ENCODE measurements at places on chromosomes 3 and 15.

DNA sequence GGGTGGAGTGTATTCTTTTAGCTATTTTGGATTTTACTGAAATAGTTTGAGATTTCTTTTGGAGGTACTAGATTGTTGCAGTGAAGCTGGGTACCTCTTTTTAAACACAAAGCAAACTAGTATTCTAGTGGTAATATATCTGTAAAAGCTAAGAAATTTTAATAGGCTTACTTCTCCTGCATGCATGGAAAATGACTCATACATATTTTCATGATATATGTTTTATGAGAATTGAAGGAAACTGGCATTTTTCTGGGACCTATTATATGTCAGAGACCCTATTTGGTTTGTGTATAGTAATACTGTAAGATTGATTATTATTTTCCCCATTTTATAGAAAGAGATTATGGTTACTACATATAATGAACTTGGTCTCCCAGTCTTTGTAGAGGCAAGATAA lies 851.0 kb downstream of the DIPK2A start:
- DNase-seq, result no peak

GRCh38 chr3:17894434-17895060 lies 152.1 kb upstream of the TBC1D5 start:
- peak; percentile 18 for DNase-seq

- no peak for DNase-seq
Observed at GRCh38 chr15:22980189-22981050, at the start of gene CYFIP1. TSS of gene CYFIP1 (minus strand) at chr15:22980368. CDS start at chr15:22947285, 33,083 bp downstream.

DNA sequence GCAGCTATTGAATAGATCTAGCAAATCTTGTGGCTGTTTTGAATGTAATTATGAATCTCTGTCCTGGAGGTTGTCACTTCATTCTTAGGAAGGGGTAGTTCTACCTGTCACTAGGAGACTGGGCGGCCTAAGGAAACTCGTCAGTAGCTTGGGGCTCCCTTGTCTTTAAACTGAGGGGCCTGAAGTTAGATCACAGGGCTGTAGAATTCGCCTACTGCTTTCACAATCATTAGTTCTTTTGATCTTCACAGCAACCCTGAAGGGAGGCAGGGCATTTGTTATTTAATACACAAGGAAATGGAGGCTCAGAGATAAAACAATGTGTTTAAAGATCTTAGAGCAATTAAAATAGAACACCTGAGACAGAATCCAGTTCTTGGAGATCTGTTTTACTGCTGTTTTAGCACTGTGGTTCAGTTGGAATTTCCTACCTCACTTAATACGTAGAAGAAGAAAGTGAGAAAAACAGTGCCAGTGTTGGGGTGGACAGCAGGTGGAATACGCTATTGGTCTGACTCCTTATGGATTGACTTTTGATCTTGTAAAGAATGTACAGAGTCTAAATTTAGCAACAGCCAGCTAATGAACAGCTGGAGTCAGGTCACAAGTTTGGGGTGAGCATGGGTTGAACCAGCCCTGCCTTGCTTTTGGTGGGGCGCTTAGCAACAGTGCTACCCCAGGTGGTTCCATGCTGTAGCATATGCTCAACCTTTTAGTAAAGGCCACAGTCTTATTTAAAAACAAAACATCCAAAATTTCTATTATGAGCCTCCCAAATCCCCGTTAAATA lies 71.4 kb upstream of the BHLHE40 start:
- no peak for DNase-seq

GRCh38 chr3:26630669-26631389 lies 8.3 kb downstream of the LRRC3B start:
- no peak for DNase-seq

GRCh38 chr3:72593881-72594397 lies 254.3 kb downstream of the SHQ1 start:
- no peak for DNase-seq

DNA sequence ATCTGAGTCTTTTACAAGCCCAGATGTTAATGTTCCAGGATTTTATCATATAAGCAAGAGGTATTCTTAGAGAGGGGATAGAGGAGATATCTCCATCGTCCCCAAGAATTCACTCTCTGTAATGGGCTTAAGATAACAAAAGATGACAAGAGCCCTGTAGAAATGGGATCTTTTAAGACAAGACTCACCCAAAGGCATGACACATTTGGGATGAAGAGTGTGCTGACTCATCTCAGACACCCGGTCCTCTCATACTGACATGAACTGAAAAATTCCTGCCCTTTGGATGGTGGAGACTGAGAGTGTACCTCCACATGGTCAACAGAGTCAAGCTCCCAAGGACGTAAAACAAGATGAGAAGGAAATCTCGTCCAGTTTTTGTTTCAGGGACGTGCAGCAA lies 11.0 kb downstream of the LEKR1 start:
- no peak for DNase-seq

- DNase-seq, result no peak
Observed at GRCh38 chr3:31105011-31105410, 210.6 kb upstream of the GADL1 start.

DNA sequence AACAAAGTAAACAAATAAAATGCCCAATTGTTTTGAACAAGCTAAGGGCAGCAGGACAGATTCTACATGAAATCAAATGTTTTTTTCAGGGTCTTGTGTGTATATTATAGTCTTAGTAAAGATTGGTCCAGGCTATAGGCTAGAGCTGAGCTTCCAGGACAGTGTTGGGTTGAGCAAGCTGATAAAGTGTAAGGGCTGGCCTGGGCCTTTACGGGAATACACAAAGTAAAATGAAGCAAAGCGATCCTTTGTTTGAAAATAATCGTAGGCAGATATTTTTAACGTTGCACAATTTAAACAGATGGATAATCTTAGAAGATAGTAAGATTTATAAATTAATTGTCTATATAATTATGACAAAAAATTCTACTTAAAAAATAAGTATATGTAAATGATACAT lies 1204.6 kb downstream of the OTOL1 start:
- no peak for DNase-seq

- no peak for DNase-seq
Observed at GRCh38 chr3:30083315-30083714, 523.1 kb upstream of the TGFBR2 start.

GRCh38 chr3:50068134-50068533 lies 20.6 kb upstream of the RBM5 start:
- DNase-seq, result no peak

GRCh38 chr3:40713795-40714194 lies 189.0 kb downstream of the ZNF621 start:
- DNase-seq, result no peak

- DNase-seq, result no peak
Observed at GRCh38 chr3:13785351-13785750, 94.5 kb downstream of the WNT7A start.

GRCh38 chr3:141811348-141811747 lies 48.1 kb downstream of the GRK7 start:
- no peak for DNase-seq

- DNase-seq, result no peak
Observed at GRCh38 chr3:103055021-103055520, 620.3 kb downstream of the ZPLD1 start.
